ENCODE measurements at places on chromosomes 5 and 9.

GRCh38 chr9:128141604-128142003, 7.6 kb upstream of the LCN2 start:
- DNase-seq: no peak

- no peak for DNase-seq
Observed at GRCh38 chr9:73741316-73741715, 589.7 kb downstream of the ANXA1 start.

DNA sequence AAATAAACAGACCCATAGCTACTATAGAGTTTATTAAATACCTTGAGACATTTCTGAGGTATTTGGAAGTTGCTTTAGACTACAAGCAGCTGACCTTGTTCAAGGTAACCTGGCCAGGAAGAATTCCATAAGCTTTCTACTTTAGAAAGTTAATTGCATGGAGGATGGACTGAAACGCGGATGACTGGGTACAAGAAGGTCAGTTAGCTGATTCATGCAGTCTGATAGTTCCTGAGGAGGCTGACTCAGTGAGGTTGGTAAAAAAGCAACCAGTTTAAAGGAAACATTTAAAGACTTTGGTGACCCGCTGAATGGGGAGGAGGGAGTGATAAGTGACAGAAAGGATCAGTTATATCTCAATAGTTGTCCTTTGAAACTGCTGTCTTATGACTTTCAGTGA, 670.1 kb upstream of the CDH9 start:
- no peak for DNase-seq

DNA sequence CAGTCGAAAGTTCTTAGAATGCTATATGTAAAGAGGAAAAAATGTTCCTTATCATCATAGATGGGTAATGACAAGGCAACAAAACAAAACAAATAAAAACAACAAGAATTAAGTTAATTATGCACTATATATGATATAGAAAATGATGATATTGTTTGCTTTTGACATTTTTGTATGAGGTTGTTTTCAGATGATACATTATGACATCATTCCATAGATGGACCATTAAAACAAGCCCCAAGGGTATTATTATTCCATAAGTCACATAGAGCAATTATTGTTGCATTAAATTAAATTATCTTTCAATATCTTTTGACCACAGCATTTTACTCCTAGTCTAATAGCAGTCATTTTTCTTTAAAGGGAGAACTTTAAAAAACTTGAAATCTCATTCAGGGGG, 56.5 kb upstream of the RICTOR start:
- no peak for DNase-seq

DNA sequence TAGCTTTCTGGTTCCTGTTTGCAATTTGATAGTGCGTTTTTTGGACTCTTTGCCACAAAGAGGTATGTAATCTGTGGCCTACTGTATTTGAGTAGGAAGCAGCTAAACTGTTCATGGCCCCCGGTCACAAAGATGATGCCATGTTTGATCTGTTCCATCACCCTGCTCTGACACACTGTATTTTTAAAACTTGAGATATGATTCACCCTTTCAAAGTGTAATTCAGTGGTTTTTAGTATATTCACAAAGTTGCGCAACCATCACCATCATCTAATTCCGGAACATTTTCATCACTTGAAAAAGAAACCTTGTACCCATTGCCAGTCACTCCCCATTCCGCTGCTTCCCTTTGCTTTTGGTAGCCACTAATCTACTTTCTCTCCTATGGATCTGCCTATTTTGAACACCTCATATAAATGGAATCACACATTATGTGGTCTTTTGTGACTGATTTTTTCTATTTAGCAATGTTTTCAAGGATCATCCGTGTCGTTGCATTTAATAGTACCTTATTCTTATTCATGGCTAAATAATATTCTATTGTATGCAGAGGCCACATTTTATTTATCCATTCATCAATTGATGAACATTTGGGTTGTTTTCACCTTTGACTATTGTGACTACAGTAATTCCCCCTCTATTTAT, 141.6 kb downstream of the NR3C1 start:
- no peak for DNase-seq
